ENCODE measurements at places on chromosomes 1 and 21.

DNA sequence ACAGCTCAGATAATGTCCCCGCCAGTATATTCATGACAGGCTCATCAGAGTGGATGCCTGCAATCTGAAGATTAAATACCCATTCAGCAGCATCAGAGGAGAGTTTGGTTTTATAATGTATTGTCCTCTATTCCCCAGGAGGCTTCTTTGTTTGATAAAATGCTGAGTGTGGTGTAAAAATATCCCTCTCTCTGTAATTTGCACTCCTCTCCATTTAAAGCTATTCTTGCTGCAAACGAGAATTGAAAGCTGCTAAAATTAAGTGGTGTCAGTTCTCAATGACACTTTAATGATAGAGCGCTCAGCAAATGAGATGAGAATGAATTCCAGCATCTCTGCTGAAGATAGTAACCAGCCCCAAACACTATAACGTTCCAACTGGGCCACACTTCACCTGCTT is 205.7 kb upstream of the RRP15 start:
- no peak for DNase-seq

GRCh38 chr1:232643251-232643650 is 13.3 kb upstream of the SIPA1L2 start:
- DNase-seq: no peak

DNA sequence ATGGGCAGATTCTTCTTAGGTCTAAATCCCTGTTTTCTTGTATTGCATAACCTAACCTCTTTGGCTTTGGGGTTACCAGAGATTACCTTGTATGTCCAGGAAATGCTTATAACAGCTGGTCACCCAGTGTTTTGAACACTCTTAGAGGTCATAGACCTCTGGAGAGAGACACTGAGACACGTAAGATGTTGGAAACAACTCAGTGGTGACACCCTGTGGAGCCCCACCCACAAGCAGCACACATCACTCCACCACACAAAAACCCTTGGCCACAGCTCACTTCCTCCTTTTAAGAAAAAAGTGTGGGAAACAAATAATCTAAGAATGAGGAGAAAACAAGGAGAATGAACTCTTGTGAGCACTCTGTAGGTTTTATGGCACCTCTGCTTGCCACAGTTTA is 26.3 kb upstream of the CYP4B1 start:
- no peak for DNase-seq

GRCh38 chr1:201647094-201647493 is 108.2 kb downstream of the NAV1 start:
- DNase-seq: no peak

GRCh38 chr1:160097151-160097910 is 1.1 kb downstream of the IGSF8 start:
- DNase-seq: peak; percentile 56

- no peak for DNase-seq
Measured at GRCh38 chr1:226702318-226702956, 36.6 kb downstream of the ITPKB start.

DNA sequence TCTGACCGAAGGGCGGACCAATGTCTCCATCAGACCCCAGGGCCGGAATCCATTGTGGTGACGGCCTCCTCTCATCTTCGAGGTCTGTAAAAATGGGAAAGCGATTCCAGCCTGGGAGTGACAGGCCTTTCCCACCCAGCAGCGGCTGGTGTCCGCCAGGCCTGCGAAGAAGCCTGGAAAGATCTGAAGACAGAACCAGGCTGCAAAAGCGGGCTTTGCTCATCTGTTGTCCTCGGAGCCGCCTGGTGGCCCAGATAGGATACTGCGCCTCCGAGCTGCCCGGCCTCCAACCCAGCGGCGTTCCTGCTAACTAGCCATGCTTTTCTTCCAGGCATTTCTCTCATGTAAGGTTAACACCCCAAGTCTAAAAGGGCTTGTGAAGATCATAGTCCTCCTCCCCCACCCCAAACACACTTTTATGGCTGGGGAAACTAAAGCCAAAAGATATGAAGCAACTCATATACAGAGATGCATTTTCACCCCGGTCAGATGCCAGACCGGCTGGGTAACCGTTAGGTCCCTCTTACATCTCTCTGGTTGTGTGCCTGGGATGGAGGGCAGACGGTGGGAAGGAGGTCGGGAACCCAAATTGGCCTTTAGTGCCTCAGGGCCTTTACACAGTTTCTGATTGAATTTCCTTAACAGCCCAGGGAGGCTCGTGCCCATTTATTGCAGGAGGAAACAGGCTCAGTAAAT is 1.9 kb upstream of the DHRS3 start:
- peak; percentile 85 for DNase-seq

GRCh38 chr1:222814536-222815439 is at the start of gene DISP1:
DISP1 (plus strand) TSS chr1:222815039; CDS start chr1:222942824, 127,785 bp downstream.
- DNase-seq: peak; percentile 80

DNA sequence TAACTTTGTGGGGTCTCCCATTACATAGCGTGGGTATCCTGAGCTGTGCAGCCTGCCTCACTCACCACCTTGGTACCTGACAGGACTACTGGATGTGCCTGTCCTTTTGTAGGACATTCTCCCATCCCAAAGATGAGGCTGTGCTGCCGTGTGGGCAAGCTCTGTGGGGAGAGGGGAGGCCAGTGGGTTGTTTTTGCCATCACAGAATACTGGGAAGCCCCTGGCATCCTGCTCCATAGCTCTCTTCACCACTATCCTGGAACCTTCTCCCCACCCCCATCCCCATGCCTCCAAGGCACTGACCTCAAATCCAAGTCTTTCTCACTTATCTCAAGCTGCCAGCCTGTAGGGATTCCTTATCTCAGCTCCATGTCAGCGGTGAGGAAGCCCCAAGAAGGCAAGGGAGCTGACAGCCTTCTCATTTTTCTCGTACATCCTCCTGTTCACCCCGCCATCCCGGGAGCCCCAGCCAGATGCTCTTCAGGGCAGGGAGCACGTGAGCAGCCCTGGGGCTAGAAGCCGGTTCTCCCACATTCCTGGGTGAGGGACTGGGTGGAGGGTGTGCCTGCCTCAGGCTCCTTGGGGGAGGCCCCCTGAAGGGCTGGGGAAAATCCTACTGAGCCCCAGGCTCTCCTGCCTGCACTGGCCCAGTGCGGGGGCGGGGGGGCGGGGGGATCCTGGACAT is 2.4 kb upstream of the ELF3 start:
- DNase-seq: no peak

- DNase-seq: no peak
Measured at GRCh38 chr1:47147047-47147785, 10.0 kb downstream of the CYP4A22 start.

DNA sequence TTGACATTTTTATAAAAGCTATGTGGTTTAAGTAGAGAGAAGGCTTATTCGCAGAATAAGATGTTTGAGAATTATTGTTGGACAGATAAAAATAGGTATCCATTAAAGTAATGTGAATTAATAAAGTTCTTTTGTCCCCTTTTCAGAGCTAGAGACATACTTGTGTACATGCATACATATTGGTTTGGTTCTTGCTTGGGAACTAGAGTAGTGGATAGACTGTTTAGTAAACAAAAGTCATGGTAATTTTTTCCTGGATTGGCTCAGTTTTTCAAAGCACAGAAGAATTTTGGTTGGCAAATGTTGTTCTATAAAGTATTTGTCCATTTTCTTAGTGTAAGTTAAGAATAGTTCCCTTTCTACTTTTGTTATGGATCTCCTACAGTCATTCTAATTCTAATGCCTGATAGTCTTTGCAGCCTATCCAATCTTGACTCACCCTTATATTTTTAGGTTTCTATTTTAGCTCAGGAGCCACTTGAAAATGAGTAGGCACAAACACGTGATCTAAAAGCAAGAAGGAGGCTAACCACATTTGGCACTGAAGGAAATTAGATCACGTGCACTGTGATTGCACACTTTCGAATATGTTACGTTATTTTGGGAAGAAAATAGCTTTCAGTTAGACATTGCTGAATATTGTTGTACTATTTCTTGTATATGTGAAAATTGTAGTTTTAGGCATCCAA is 47.0 kb downstream of the RABGAP1L start:
- DNase-seq: no peak

DNA sequence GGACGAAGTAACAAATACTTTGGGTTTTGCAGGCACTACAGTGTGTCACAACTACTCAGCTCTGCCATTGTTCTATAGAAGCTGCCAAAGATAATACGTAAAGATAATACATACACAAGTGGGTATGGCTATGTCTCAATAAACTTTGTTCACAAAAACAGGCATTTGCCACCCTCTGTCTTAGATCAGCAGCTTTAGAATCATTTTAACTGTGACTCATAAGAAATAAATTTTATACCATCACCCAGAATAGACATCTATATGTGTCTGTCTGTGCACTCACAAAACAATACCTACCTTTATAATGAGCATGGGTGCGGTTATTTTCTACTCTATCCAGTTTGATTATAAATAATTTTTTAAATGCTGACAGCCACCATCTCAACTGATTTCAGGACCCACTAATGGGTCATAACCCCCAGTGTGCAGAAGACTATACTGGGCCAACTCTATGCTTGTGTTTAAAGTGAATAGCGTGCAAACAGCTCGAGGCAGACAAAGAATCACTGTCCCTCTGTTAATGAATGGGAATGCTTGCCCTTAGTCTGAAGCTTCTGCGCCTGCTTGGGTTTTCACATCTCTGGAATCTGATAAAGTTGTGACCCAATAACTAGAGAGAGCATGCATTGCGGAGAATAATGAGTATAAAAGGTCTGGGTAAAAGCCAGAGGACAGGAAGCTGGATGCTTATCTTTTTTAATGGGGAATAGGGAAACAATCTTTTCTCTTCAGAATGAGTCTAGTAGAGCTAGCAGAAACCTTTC is 216.2 kb downstream of the PLPP3 start:
- DNase-seq: no peak

GRCh38 chr1:218341325-218341724 is 3.8 kb upstream of the TGFB2 start:
- no peak for DNase-seq

DNA sequence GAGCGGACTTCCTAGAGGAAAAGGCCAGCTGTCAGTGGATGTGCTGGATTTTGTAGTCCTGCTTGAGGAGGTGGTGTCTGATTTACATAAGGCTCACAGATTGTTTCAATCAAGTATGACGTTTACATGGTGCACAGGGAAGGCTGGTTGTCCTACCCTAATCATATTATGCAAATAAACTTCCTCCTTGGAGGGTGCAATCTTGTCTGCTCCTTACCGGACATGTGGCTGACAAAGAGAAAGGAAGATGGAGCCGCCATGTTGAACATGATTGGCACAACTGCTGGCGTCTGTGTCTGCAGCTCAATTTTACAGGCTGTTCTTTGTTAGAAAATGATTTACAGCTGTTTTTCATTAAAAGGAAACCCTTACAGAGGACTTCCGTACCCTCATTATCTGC is 1656.1 kb downstream of the KCNT2 start:
- no peak for DNase-seq

DNA sequence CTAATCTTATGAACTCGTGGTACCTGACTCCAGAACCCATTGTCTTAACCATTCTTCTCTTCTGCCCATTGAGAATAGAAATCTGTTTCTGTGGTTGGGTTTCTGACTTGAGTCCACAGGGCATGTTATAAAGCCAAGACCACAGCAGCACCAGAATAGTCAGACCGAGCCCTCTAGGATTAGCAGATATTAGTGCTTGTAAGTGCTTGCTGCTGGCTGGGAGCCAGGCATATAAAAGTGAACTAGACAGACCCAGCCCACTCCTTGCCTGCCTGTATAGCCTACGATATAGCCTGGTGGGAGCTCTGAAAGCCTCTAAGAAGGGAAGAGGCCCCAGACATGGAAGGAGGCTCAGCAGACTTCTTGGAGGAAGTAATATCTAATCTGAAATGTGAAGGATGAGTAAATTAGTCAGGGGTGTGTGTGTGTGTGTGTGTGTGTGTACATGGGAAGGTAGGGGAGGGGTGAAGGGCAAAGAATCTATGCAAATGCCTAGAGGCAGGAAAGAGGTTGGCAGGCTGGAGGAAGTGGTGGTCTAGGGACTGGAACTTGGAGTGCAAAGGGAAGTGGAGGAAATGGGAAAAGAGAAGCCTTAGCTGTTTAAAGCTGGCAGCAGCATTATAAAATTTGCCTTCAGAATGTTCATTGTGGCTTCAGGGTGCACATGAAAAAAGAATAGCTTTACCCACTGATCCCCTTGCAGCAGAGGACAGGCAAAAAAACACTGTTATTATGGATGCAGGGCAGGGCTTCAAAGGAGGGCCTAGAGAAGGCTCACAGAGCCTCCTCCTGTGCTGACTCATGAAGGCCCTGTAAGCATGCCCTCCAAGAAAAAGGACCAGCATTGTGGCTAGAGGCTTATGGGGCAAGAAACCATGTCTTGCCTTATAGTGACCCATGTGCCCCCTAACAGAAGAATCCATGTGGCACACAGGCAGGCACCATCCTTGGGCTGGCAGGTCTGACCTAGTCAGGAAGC is 169.2 kb downstream of the LMX1A start:
- DNase-seq: no peak

GRCh38 chr1:112735752-112736151 is 20.6 kb upstream of the PPM1J start:
- DNase-seq: peak; percentile 6

DNA sequence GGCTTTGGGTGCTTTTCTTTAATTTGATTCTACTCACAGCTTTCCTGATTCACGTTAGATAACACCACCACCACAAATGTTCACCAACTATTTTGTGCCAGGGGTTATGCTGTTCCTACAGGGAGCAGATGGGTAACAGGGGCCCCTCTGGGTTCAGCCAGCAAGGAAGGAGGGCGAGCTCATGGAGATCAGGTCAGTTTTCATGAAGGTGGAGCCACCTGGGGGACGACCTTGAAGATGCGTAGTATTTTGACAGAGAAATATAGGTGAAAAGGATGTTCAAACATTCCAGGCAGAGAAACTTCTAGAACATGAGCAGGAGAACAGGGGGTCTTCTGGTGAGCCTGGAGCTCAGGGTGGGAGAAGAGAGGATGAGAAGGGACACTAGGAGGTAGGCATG is 28.9 kb downstream of the KIAA0040 start:
- DNase-seq: no peak

DNA sequence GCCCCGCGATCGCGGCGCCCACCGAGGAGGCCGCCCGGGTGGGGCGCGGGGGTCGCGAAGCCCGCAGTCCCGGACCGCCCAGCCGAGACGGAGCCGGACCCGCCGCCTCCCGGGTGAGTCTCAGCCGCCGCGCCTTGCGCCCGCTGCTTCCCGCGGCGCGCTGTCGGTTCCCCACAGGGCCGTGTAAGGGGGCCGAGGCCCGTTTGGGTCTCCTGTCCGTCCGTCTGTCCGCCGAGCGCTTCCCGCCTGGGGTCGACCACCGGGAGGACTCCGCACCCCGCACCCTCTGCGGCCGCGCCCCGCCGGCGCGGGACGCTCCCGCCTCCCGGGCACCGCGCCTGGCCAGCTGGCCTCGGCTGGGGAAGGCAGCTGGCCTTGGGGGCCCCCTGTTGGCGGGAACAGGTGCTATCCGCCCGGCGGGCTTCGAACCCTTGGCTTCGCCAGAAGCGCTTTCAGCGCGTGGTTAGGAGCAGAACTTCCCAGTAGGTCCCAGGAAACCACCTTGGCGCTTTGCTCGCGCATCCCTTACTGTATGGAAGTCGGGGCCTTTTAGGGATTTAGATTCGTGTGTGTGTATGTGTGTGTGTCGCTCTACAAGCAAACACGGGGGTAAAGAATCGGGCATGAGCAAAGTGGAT is 414 bp downstream of the TMEM51 start:
- peak; percentile 47 for DNase-seq

Measured in activated T-cell treated with anti-CD3 and anti-CD28 coated beads, Interleukin-2, amount 50 U/mL, for 72 hours (primary cell).